ENCODE measurements at places on chromosomes 4 and X. TPM values are rescaled to one million over a fixed set of nuclear protein-coding genes. Genes with fewer than 3 reads are reported as not detected.

PF4V1 gene
- not detected for total RNA-seq

FREM3 gene
- total RNA-seq = not detected

TSPAN7 gene
- total RNA-seq = 100 TPM

CD38 gene
- total RNA-seq = 4.9 TPM

ADH6 gene
- total RNA-seq = 3.6 TPM

ZFYVE28 gene
- total RNA-seq = 6.0 TPM

PPP1R2C gene
- total RNA-seq = not detected

SLC25A43 gene
- 8.1 TPM for total RNA-seq

PRSS12 gene
- not detected for total RNA-seq

TEX11 gene
- total RNA-seq = not detected

CPLX1 gene
- total RNA-seq = 2.3 TPM

KIF4A gene
- total RNA-seq = 0.41 TPM

NR0B1 gene
- not detected for total RNA-seq

TMEM47 gene
- 43.8 TPM for total RNA-seq

ANXA5 gene
- total RNA-seq = 197 TPM

NAP1L2 gene
- total RNA-seq = 8.1 TPM

CTAG2 gene
- not detected for total RNA-seq

GPR119 gene
- not detected for total RNA-seq

PPEF2 gene
- not detected for total RNA-seq

DGAT2L6 gene
- not detected for total RNA-seq

MAGEC3 gene
- total RNA-seq = not detected

BLTP1 gene
- 71.2 TPM for total RNA-seq

CASP3 gene
- 10.3 TPM for total RNA-seq

MAGEC2 gene
- total RNA-seq = not detected

ARX gene
- not detected for total RNA-seq

EXOC1L gene
- total RNA-seq = not detected

ABCB7 gene
- 31.1 TPM for total RNA-seq

HSFX2 gene
- total RNA-seq = not detected

GRSF1 gene
- total RNA-seq = 86.5 TPM

ETDA gene
- total RNA-seq = not detected

PCSK1N gene
- total RNA-seq = 12.5 TPM

CYTL1 gene
- not detected for total RNA-seq

CENPVL3 gene
- total RNA-seq = not detected

MAPK10 gene
- 3.1 TPM for total RNA-seq

SYP gene
- total RNA-seq = 2.8 TPM

RAB9B gene
- total RNA-seq = 12.7 TPM

GIMD1 gene
- not detected for total RNA-seq

ARSD gene
- total RNA-seq = 10.0 TPM

MFAP3L gene
- total RNA-seq = 8.1 TPM

SCOC gene
- 53.3 TPM for total RNA-seq

C1QTNF7 gene
- 1.0 TPM for total RNA-seq
